ENCODE measurements at places on chromosomes 11 and 22.
A peak's percentile ranks its signal among the peaks of the same experiment; 100 is the strongest.

DNA sequence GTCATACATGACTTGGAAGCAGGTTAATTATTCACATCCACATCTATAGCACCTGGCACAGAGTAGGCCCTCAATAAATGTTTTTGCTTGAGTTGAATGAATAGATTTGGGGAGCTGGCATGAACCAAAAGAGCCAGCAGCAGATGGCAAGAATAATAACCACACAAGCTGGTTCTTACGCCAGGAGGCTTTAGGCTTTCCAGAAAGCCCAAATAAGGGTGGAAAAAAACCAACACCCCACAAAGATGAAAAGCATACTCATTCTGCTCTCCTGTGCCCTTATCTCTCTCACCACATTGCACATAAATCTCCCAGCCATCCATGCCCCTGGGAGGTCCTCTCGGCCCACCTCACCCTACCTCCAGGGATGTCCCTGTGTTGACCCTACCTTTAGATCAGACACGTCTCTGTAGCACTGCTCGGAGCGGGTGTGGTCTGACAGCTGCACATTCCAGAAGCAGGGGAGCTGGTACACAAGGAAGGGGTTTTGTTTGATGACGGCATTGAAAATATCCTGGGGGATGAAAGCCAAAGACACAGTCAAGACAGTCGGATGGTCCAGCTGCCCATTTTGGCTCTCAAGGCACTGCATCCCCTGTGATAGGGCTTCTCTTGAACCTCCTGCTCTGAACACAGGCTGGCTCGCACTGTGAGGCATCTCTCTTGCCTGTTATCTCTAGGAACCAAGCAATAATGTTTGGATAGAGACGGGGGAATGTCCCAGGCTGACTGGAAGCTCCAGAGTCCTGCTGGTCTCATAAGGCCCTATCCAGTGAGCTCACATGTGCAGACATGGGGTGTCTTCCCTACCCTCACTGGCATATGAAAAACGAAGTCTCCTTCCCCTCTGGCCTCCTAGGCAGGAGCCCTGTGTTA is 323.6 kb upstream of the SYN3 start:
- DNase-seq, result peak; percentile 55

- DNase-seq, result no peak
These were observed 16.8 kb upstream of the TSPAN18 start for GRCh38 chr11:44709966-44710365.

- DNase-seq, result no peak
These were observed 310.9 kb upstream of the ANO3 start for GRCh38 chr11:26021017-26021416.

- DNase-seq, result peak; percentile 64
These were observed 553.5 kb downstream of the TBC1D22A start for GRCh38 chr22:47315862-47316419.

- DNase-seq, result no peak
These were observed 47.1 kb upstream of the CCND1 start for GRCh38 chr11:69593851-69594250.

DNA sequence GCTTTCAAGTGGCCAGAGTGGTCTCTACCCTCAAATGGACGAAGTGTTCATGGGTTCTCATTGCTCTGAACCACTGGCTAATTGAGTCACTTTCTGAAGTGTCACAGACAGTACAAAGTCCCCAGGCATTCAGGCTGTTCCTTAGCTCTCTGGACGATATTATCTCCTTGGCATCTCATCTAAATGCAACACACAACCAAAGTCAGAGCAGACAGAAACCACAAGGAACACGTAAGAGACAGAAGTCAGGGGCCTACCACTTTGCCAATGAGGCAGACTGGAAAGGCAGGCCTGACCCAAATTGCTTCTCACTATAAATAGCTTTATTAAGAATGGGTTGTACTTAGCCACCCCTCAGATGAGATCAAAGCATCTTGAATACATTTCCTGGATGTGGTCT is 29.0 kb upstream of the LDLRAD3 start:
- DNase-seq, result peak; percentile 62

- no peak for DNase-seq
These were observed 67.4 kb upstream of the PRODH start for GRCh38 chr22:19003508-19003907.

- no peak for DNase-seq
These were observed 132.0 kb downstream of the ELP4 start for GRCh38 chr11:31641477-31642062.

DNA sequence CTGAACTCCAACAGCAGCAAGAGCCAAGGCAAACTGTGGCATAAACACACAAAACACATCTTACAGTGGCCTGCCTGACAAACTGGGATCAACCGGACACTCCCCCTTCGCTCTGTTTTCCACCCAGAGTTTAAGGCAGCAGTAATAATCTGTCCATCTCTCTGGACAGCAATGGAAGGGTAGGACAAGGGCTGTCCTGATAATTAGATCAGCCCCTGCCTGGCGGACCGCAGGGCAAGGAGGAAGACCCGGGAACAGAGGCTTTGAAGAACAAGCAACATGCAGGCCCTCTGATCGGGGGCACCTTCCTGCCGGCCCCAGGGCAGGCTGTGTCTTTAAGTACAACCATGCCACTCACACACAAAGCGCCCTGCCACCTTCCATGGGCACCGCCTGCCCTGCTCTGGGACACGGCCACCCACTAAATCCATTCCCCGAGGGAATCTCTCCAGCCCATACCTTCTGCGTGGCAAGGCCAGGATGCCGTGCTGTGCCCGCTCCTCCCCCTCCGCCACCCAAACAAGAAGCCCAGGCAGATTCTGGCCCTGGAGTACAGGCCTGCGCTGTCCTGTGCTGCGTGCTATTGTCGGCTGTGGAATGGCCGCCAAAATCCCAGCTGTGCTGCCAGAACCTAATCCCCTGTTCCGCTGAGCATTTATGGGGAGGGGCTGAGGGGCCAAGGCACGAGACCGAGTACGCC is 38.8 kb downstream of the NUMA1 start:
- DNase-seq, result peak; percentile 92

- DNase-seq, result no peak
These were observed 97.6 kb downstream of the CELSR1 start for GRCh38 chr22:46439576-46440465.

GRCh38 chr11:60064111-60064510 is 7.6 kb downstream of the MS4A3 start:
- DNase-seq, result no peak

GRCh38 chr22:22877523-22878210 is 9.9 kb upstream of the IGLL5 start:
- DNase-seq, result no peak

- no peak for DNase-seq
These were observed 4.0 kb downstream of the DEAF1 start for GRCh38 chr11:690738-691633.

- DNase-seq, result no peak
These were observed 33.8 kb downstream of the TECTA start for GRCh38 chr11:121134741-121135312.

GRCh38 chr11:3860375-3860774 is 4.9 kb downstream of the STIM1 start:
- no peak for DNase-seq

DNA sequence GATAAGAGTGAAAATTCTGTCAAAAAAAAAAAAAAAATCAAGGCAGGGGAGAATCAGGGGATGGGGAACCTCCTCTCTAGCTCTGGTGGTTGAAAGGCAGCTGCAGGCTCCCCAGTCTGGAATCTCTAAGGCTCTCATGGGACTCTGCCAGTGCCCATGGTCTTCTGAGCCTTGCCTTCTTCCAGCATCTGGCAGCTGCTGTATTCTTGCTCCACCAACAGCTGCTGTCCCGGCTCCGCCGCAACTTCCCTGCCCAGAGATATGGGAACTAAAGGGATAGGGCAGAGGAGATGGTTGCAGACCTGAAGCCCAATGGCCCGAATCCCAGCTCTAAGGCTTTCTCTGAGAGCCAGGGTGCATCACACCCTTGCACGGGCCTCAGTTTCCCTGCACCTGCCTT is 49.5 kb upstream of the PHF21B start:
- DNase-seq, result no peak

DNA sequence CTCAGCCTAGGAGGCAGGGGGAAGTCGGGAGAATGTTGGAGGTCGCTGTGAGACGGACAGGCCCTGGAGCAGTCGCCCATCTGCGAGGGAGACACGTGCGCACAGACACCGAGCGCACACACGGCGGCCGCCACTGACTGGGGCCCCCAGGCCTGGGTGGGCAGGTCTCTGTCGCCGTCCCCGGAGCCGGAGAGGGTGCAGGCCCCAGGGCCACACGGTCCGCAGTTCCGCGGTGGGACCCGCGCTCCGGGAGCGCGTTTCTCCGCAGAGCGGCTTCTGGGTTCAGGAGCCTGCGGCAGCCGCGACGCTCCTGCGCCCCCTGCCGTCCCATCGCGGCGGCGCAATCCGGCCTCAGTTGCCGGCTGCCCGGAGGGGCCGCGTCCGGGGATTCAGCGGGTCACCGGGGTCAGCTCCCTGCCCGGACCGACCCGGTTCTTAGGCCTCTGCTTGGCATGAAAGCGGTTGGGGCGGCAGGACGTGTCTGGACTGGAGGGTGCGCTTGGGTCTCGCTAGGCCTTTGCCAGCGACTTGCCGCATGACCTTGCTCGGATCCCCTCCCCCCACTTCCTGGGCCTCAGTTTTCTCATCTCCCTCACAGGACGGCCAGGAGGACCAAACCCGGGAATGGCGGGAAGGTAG is 31.2 kb downstream of the PDE2A start:
- no peak for DNase-seq

DNA sequence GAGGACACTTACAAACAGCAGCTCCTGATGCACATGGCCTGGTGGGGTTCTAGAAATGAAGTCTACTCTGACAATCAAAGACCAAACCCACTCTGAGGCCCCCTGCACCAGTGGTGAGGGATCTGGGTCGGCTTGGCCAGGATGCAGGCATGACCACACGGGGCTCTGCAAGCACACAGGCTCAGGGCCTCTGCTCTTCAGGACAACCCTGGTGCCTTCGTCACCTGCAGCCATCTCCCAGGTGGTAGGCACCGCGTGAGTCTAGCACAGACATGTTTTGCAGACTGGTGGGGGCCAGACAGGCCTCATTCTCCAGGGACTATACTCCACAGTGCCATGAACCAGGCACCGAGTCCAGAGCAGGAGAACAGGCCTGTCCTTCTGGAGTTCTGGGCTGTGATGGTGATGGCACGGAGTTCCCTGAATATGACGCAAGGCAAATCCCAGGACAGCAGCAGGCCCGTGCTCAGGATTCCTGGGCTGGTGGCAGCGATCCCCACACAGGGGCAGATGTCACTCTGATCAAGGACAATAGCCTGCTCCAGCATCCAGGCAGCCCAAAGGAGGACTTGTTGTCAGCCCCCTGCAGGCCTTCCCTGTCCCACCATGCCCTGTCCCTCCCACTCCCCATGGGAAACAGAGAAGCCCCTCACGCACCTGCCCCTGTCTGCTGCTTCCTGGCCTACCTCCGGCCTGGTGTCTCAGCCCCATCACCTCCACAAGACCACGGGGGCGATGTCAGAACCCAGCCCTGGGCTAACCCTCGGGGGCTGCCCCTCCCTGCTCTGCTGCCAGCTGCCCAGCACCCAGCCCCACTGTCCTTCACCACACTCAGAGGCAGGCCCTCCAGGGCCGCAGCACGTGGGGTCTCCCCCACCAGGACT is 36.1 kb downstream of the GNB1L start:
- DNase-seq, result no peak

DNA sequence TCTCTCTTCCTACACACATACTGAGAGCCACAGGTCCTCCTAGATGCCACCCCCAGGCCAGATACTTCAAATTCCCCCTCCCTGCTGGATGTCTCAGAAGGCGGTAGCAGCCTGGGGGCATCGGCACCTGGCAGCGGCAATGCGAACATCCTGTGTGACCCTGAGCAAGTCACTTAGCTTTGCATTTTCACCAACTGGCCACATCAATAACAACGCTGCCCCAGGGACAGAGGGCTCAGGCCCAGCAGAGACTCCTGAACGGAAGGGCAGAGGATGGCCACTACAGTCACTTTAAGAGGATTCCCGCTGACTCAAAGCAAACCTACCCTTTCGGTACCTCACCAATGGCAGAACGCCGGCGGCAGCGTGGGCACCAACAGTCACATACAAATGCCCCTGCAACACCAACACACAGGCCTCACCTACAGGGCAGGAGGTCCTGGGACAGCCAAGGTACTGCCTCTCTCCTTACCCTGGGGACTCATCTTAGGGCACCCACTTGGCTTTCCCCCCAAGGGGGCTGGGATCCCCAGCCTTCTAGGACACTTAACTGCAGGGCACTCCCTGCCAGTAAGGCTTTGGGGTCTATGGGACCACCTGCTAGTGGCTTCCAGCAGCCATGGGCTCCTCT is 1.6 kb downstream of the LMO1 start:
- no peak for DNase-seq

GRCh38 chr11:66080055-66080817 is 10.2 kb downstream of the PACS1 start:
- DNase-seq, result no peak

GRCh38 chr22:20185750-20186149 is 34.9 kb upstream of the CCDC188 start:
- DNase-seq, result no peak

GRCh38 chr11:131404010-131404409 is 33.6 kb downstream of the NTM start:
- no peak for DNase-seq

DNA sequence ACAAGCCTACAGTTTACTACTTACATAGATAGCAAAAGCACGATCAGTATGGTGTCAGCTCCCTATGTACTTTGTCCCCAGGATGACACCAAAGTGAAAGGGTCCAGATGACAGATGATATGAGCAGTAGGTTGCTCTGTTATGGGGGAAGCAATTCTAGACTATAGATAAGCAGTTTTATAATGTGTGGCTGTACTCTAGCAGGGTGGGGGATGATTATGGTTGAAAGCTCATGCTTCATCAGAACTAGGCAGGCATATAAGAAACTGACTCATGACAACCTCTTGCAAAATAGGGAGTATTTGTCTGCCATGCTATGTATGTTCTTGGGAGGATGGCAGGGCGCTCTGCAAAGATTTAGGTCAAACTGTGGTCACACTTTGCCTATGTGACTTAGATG is 158.2 kb upstream of the ZBED5 start:
- no peak for DNase-seq

DNA sequence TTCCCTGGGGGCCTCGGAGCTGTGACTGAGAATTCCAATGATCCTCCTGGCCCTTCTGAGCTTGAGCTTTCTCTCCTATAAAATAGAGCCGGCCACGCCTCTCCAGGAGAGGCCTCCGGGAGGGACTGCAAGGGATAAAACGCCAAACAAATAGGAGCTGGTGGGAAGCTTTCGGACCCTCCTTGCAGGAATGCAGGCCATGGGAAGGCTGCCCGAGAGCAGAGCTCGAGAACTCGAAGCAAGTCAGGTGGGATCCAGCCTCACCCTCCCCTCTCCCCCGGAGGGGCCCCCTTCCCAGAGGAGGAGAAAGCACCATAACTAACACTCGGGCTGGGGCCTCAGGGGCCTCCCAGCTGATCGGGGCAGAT is 34.6 kb downstream of the FLRT1 start:
- no peak for DNase-seq

DNA sequence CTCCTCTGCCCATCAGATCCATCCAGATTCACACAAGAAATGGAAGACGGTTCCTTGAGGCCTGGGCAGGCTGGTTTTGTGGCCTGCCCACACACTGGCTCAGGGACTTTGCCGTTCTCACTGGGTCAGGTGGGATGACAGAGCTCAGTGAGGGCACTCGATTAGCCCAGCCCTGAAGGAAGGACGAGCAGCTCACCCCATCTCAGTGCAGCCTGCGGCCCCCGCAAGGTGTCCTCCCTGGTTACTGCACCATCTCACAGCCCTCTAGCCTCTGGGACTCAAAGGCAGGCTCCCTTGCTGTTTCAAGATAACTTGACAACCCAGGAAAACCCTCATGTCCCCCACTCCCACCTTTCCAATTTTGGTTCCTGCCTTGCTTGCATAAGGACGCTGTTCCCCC is 4.2 kb downstream of the SLC16A8 start:
- DNase-seq, result no peak

- DNase-seq, result no peak
These were observed 80.8 kb downstream of the ZC3H12C start for GRCh38 chr11:110173811-110174644.

- no peak for DNase-seq
These were observed 43.7 kb downstream of the OR8B12 start for GRCh38 chr11:124499711-124500110.
